Iris pigment epithelial cell (primary cell): ENCODE measurements at places on chromosomes 7 and 10.

DNA sequence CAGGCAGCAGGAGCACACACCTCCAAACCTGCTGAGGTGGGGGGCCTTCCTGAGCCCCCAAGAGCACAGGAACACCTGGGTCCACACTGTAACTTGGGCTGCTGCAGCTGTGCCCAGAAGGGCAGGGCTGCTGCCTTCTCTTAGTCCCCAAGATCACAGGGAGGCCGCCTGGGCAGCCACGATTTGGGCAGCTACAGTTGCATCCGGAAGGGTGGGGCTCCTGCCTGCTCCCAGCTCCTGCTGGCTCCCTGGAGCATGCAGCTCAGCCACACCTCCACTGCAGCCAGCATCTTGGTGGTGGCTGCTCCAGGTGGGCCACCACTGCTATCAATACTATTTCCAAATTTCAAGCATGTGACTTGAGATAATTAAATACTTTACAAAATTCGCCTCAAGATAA lies 38.5 kb upstream of the AGMO start:
- DNase-seq = no peak

- DNase-seq = peak; percentile 59
These were observed 240.6 kb upstream of the SEMA3C start for GRCh38 chr7:81159402-81159801.

DNA sequence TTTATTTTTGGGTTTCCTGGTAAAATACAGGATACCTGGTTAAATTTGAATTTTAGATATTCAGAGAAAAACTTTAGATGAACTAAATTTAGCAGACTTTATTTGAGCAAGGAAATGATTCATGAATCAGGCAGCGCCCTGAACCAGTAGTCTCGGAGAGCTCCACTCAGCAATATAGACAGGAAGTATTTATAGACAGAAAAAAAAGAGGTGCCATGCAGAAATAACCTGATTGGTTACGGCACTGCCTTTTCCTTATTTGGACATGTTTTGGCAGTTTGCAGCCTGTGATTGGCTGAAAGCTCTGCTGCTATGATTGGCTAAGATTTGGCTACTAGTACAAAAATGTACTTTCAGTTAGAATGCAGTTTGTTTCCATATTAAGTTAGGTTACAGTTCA lies 198.3 kb upstream of the DKK1 start:
- DNase-seq = peak; percentile 49

DNA sequence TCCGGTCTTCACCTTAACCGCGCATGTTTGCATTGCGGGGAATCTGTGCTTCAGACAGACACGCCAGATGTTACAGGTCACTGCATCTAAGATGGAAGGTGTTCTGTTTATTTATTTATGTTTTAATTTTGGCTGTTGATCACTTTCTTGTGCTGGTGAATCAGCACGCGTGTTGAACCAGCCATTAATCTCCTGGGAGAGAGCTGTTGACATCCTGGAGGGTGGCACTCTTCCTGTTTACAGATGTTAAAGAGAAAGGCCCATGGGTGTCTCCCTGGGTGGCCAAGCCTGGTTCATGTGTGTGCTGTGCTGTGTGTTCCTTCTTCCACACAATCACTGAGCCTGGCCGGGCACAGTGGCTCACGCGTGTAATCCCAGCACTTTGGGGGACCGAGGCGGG lies 355.3 kb downstream of the PAXIP1 start:
- DNase-seq = no peak

DNA sequence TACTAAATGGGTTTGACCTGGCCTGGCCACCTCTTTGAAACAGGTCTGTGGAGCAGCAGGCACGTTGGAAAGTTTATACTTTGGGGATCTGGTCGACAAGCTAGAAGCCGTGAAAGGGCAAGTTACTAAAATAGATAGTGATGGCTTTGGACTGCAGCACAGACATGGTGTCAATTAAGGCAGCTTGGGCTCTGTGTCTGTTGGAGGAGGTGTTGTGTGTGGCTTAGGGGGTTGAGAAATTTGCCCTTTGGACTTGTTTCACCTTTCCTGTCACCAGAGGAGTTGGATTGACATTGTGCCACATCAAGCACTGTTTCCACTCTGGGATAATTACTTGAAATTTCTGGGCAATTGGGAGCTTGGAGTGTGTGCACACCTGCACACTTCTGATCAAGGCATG lies 251.8 kb upstream of the MKI67 start:
- DNase-seq = no peak

- DNase-seq = no peak
These were observed 275.6 kb upstream of the FOXK1 start for GRCh38 chr7:4406288-4407058.

DNA sequence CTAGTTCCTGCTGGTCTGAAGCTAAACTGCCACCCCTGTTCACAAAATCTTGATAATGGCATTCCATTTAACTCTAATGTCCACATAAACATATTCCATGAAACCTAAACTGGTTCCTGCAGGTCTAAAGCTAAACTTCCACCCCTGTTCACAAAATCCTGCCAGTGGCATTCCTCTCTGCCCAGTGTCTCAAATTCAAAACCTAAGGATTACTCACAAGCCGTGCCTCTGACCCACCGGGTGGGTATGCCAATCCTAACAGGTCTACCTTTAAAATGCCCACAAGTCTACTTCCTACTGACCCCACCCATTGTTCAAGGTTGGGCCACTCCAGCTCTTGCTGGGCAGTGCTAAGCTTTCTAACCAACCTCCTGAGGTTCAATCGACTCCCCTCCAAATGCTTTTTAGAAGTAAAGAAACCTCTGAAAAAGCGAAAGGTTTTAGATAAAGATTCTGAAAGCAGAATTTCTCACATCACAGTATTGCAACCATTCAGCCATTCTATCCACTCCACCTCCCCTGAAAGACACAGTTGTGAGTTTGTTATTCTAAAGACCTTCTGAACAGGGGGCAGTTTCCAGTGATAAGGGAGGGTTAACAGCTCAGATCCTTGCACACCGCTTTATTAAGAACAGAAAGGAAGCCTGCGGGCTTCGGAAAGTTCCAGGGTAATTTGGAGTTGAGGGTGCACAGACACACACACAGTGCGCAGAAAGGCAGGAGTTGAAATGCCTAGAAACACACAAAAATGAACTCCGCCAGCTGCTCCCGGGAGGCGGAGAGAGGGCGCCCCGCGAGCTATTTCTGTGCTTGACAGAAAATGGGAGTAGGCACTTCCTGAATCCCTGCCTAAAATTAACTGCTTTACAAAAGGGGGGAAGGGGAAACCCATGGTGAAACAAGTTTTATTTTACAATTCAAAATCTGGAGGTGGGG lies 87.7 kb downstream of the TNS3 start:
- no peak for DNase-seq

DNA sequence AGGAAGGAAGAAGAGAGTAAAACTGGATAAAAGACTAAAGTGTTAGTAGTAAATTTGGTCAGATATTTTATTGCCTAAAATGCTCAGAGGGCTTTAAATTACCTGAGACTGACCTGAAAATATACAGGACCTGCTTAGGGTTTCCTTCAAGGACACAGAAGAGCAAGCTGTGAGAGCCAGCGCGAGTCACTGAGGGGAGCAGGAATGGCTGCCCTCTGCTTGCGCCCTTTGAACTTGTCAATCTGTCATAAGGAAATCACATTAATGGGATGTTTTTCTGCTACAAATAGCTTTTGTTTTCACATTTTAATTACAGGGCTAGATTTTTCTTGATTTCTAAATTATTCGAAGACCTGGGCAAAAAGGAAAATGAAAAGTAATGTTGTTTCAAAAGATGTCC lies 26.9 kb downstream of the DNAJB9 start:
- no peak for DNase-seq

DNA sequence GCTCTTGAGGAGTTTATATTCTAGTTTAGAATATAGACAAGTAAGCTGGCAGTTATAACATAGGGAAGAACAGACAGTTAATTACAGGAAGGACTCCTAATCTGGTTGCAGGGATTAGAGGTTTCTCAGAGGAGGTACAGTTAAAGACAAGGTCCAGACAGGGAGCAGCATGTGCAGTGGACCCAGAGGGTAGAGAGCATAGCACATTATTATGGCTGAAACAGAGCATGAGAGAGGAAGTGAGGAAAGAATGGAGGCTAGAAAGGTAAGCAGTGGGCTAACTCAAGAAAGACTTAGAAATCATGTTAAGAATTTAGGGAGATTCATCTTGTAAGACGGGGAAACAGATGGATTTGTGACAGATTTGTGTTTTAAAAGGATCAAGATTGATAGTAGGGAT lies 9.7 kb downstream of the MIOS start:
- no peak for DNase-seq
